ENCODE measurements at places on chromosomes 1 and 21. TPM values are rescaled to one million over a fixed set of nuclear protein-coding genes. Genes with fewer than 3 reads are reported as not detected.

Gene AMY1A
- total RNA-seq: not detected

Gene OR2L13
- not detected for total RNA-seq

Gene KRTAP11-1
- not detected for total RNA-seq

Gene GREM2
- 2.6 TPM for total RNA-seq

Gene KCNJ15
- total RNA-seq: 0.52 TPM

Gene SPRR4
- total RNA-seq: not detected

Gene SLC44A5
- under 0.01 TPM for total RNA-seq

Gene KIF14
- 1.0 TPM for total RNA-seq

Gene KLHL20
- 26.6 TPM for total RNA-seq

Gene FOXO6
- total RNA-seq: 2.6 TPM

Gene TTC34
- under 0.01 TPM for total RNA-seq

Gene LENEP
- total RNA-seq: not detected

Gene LMX1A
- 1.6 TPM for total RNA-seq

Gene S100A9
- total RNA-seq: 218 TPM

Gene HHAT
- 4.7 TPM for total RNA-seq

Gene FLG
- under 0.01 TPM for total RNA-seq

Gene SSBP3
- 27.1 TPM for total RNA-seq

Gene DYNLT5
- 0.52 TPM for total RNA-seq

Gene HJV
- total RNA-seq: 439 TPM

Gene GNB1
- 61.6 TPM for total RNA-seq

Gene GPR61
- 0.52 TPM for total RNA-seq

Gene NOC2L
- total RNA-seq: 47.0 TPM

Gene MCOLN3
- 0.52 TPM for total RNA-seq

Gene HFM1
- 16.2 TPM for total RNA-seq

Gene ERICH3
- not detected for total RNA-seq

Gene AGO4
- 17.7 TPM for total RNA-seq

Gene MYBPH
- 27.7 TPM for total RNA-seq

Gene OR2T2
- not detected for total RNA-seq

Gene NOTCH2
- total RNA-seq: 101 TPM

Gene SLC37A1
- total RNA-seq: 2.1 TPM

Gene NUDT4B
- 1.0 TPM for total RNA-seq

Gene CSF3R
- 3.7 TPM for total RNA-seq

Gene HEYL
- total RNA-seq: 11.0 TPM

Gene TFAP2E
- 0.52 TPM for total RNA-seq

Gene LINGO4
- under 0.01 TPM for total RNA-seq

Gene PIK3R3
- total RNA-seq: 13.0 TPM

Gene CCDC18
- 1.6 TPM for total RNA-seq

Gene C1QTNF12
- total RNA-seq: 1.0 TPM

Gene FMO1
- total RNA-seq: 5.7 TPM

Gene NBPF6
- not detected for total RNA-seq

Gene SYT6
- under 0.01 TPM for total RNA-seq

Gene SLC1A7
- not detected for total RNA-seq

Gene PLA2G2F
- not detected for total RNA-seq

Gene CLCA1
- not detected for total RNA-seq

Gene SPTA1
- 4.7 TPM for total RNA-seq

Gene ARHGEF16
- 0.52 TPM for total RNA-seq

Gene MASP2
- total RNA-seq: under 0.01 TPM

Gene LCE2B
- not detected for total RNA-seq

Gene MXRA8
- 60.0 TPM for total RNA-seq

Gene RNF223
- not detected for total RNA-seq

Gene PAFAH2
- total RNA-seq: 33.9 TPM

Gene AIM2
- total RNA-seq: 0.52 TPM

Gene SLC44A3
- total RNA-seq: 2.6 TPM

Gene MATN1
- total RNA-seq: 1.6 TPM

Gene AMPD1
- 40.7 TPM for total RNA-seq

Gene CHI3L2
- total RNA-seq: 1.0 TPM

Gene ITGB2
- 19.8 TPM for total RNA-seq
